Inflammatory macrophage (primary cell): ENCODE measurements at places on chromosomes 5 and 9.
A peak's percentile ranks its signal among the peaks of the same experiment; 100 is the strongest.

- DNase-seq: no peak
Observed at GRCh38 chr5:124825983-124826337, 79.5 kb upstream of the ZNF608 start.

- no peak for DNase-seq
Observed at GRCh38 chr5:160697281-160697680, 154.7 kb downstream of the ATP10B start.

GRCh38 chr5:136028782-136029742, at the start of gene TGFBI:
TSS of gene TGFBI (plus strand) at chr5:136028988. CDS start at chr5:136029056, 68 bp downstream.
- peak; percentile 79 for DNase-seq

GRCh38 chr5:25301836-25302235, 657.1 kb upstream of the CDH10 start:
- no peak for DNase-seq

DNA sequence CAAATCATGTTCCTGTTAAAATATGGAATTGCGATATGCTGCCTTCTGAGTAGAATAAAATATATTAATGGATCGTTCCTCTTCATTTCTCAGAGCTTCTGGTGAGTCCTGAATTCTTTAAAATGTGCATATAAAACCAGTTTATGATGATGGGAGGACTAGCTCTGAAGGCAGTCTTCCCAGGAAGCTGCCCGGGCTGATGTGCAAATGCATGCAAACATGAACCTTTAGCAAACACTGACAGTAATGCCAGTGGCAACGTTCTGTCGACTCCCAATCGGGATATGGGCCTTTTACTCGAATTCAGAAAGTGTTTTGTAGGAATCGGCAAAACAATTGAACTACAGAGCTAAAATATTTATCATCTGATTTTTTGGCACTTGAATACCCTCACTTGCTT, 93.6 kb downstream of the TLE4 start:
- DNase-seq: no peak

DNA sequence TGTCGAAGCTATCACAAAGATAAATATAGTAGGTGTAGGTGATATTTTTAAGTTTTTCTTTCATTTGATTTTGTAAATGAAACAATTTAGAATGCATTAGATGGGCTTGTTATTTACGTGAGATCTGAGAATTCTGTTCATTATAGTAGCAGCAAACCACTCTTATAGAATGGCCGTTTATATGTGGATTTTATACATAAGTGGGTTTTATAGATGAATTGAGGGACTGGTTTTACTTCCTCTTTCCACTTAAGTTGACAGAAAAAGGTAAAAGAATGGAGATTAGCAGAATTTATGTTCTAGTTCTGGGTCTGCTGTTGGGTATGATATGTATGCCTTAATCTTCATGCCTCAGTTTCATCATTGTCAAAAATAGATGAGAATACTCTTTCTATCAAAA, 5.6 kb downstream of the RMI1 start:
- no peak for DNase-seq

DNA sequence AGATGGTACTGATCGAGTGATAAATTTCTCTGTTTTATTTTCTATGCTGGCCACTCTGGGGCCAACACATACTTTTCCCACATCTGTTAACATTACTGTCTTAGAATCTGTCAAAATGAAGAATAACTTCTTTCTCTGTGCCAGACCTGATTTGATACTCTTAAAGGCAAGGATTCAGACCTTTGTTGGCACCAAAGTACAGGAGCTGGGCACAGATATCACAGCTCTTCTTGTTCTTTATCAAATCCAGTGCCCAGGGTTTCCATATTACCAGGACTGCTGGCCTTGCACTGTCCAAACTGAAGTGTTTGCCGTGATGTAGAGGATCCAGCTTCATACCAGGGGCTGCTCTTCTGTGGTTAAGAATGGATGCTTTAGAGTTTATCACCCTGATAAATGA, 20.9 kb downstream of the ZNF474 start:
- DNase-seq: no peak

DNA sequence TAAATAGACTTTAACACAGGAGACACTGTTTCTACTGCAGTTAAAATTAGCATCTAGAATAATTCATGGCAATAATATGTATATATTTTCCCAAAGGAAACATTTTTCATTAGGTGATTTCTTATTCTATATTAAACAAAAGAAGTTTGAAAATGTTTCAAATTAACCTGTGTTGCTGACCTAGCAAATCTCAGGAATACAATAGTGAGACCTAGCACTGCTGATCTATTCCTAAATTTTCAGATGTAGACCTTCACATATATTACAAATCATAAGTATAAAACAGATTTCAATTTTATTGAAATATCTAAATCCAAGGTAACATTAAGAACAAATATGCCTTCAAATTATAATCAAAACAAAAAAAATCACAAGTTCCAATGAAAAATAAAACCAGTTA, 15.1 kb downstream of the LMBRD2 start:
- DNase-seq: no peak

GRCh38 chr9:135577256-135577655, 15.7 kb downstream of the PAEP start:
- DNase-seq: no peak

- no peak for DNase-seq
Observed at GRCh38 chr5:137199966-137200365, 299.2 kb downstream of the SPOCK1 start.

GRCh38 chr5:172412724-172413286, 41.5 kb downstream of the SH3PXD2B start:
- peak; percentile 91 for DNase-seq

- no peak for DNase-seq
Observed at GRCh38 chr9:110072597-110073355, 135.2 kb downstream of the C9orf152 start.
